CD4-positive, alpha-beta memory T cell (primary cell): ENCODE measurements at places on chromosomes 13 and 19.

DNA sequence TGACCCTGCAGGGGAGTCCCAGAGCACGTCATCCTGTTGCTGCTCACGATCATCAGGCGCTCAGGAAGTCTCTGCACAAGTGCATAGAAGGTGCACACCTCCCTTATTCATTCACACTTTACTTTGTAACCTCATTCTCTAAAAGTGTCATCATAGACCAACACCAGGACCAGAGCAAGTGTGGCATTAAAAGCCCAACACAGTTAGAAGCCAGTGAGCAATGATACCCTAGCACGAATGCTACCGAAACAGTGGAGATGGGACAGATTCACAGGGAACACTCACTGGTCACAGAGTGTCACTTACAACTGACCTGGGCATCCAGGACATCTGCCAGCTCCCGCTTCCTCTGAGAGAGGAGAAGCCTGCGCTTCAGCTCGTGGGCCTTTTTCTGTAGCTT is 17.0 kb downstream of the HAUS8 start:
- DNase-seq: no peak

DNA sequence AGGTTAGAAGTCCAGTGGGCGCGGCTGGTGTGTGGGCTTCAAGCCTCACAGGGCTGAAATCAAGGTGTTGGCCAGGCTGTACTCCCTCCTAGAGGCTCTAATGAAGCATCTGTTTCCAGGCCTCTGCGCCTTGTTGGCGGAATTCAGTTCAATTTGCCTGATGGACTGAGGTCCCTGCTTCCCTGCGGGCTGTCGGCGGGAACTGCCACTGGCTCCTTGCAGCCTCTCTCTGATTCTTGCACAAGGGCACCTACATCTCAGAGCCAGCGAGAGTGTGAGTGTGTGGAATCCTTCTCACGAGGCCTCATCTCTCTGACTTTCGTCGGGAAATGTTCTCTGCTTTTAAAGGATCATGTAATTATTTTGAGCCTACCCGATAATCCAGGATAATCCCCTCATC is 128.6 kb downstream of the DLEU7 start:
- no peak for DNase-seq

DNA sequence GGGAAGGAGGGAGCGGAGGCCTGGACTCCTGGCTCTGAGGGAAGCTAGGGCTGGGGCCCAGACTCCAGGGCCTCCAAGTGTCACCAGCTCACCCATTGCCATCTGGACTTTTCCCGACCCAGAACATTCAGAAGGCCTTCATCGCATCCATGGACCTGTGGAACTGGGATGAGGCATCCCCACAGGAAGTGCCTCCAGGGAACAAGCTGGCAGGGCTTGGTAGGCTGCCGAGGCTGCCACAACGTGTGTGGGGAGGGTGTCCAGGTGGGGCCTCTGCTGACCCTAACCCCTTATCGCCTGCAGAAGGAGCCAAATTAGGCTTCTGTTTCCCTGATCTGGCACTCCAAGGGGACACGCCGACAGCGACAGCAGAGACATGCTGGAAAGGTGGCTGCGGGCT is 767 bp downstream of the ETV2 start:
- no peak for DNase-seq

GRCh38 chr13:46593398-46593797 is 40.4 kb downstream of the LRCH1 start:
- DNase-seq: peak; percentile 61

GRCh38 chr13:100809129-100809390 is 134.5 kb upstream of the TMTC4 start:
- no peak for DNase-seq
